ENCODE measurements at places on chromosomes 1 and 21. TPM values are rescaled to one million over a fixed set of nuclear protein-coding genes. Genes with fewer than 3 reads are reported as not detected.

DNA sequence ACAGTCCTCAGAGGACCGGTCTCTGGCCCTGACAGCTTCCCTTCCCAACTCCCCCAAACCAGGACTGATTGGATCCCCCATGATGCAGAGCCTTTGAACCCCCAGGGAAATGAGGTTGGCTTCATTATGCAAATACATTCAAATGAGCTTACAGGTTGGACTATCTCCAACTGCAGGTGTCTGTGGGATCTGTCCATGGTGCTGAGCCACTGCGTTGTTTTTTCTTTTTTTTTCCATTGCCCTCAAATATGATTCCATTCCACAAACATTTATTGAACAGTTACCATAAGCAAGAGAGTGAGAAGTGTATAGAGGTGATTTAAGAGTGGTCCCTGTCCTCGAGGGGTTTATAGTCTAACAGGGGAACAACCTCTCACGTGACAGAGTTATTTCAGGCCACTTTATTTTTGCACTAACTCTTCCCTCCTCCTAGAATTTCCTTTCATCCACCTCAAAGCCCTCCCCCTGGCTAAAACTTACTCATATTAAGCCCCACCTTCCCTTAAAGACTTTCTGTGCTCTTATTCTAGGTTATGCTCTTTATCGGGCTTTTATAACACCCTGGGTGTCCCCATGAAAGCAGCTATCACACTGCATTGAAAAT is 21.9 kb downstream of the DLGAP3 start:
- H3K36me3 ChIP-seq, result no peaks in the 10 kb centered on the region
- no peaks in the 10 kb centered on the region for H3K27me3 ChIP-seq
- no peak overlapping the region for H3K27ac ChIP-seq
- no peak for DNase-seq
- H3K4me3 ChIP-seq, result no peak overlapping the region
- no peaks in the 10 kb centered on the region for H3K4me1 ChIP-seq

The PTAFR gene
- total RNA-seq, result 1.2 TPM

The TSTD1 gene
- 44.7 TPM for total RNA-seq

The FAM163A gene
- 2.5 TPM for total RNA-seq

DNA sequence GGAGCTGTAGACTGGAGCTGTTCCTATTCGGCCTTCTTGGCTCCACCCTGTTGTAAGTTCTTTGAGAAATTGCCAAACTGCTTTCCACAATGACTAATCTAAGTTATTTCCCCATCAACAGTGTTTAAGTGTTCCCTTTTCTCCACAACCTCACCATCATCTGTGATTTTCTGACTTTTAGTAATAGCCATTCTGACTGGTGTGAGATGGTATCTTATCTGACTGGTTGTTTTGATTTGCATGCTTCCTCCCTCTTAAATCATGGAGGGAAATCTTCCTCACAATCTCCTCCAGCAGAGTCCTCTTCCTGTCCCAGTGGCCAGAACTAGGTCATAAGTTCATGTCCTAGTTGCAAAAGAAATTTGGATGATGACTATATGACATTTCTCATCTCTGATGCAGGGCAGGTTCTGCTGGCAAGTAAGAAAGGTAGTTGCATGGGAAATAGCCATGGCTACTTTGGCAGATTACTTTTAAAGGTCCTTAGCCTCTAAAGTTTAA is 294.0 kb downstream of the LRRC40 start:
- H3K27me3 ChIP-seq, result no peaks in the 10 kb centered on the region
- no peaks in the 10 kb centered on the region for H3K36me3 ChIP-seq
- no peak overlapping the region for H3K4me3 ChIP-seq
- peaks cover 25% of the 10 kb centered on the region for H3K4me1 ChIP-seq
- DNase-seq, result no peak
